Natural killer cell (primary cell): ENCODE measurements at places on chromosomes 12 and 14.

GRCh38 chr12:111010061-111010460 lies 89.7 kb upstream of the MYL2 start:
- H3K4me1 ChIP-seq = no peaks in the 10 kb centered on the region
- no peak overlapping the region for H3K27ac ChIP-seq
- no peaks in the 10 kb centered on the region for H3K27me3 ChIP-seq
- H3K4me3 ChIP-seq = no peak overlapping the region

DNA sequence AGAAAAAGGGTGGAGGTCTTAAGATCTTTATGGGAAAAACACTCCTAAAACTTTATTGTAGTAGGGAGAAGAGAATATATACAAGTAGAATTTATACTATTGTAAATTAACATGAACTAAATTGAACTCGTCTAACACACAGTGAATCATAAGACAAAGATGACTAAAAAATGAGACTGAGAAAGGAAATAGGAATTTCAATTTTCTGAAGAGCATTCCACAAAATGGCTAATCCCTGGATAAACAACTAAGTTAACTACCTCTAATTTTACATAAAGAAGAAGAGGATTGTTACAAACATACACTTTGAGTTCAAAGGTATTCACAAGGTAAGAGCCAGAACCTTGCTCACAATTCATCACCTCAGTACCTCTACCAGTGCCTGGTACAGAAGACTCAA lies 2.0 kb downstream of the MAP4K5 start:
- peaks cover 3% of the 10 kb centered on the region for H3K36me3 ChIP-seq
- no peak overlapping the region for H3K4me3 ChIP-seq

- H3K27me3 ChIP-seq = no peaks in the 10 kb centered on the region
- H3K36me3 ChIP-seq = no peaks in the 10 kb centered on the region
- DNase-seq = no peak
- H3K4me1 ChIP-seq = no peaks in the 10 kb centered on the region
Measured at GRCh38 chr12:98222135-98222534, 293.3 kb upstream of the TMPO start.

- no peak overlapping the region for H3K4me3 ChIP-seq
- H3K27me3 ChIP-seq = no peaks in the 10 kb centered on the region
- no peak for DNase-seq
- no peaks in the 10 kb centered on the region for H3K4me1 ChIP-seq
- no peaks in the 10 kb centered on the region for H3K36me3 ChIP-seq
Measured at GRCh38 chr12:41893491-41893890, 251.2 kb downstream of the GXYLT1 start.

DNA sequence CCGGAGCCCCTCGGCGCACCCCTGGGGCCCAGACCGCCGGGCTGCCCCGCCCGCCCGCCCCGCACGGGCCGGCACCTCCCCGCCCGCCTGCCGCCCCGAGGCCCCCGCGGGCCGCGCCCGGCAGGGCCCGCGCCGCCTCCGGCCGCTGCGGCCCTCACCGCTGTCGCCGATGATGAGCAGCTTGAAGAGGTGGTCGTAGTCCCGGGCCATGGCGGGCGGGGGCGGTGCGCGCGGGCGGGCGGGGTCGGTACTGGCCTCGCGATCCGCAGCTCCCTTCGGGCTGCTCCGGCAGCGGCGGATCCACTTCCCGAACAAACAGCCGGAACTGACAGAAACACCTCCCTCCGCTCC lies at the start of gene RAB35:
Gene RAB35 (minus strand): TSS at position 313 of the 351 bp plus-strand sequence. CDS start 103 bp downstream, at position 210.
- H3K27ac ChIP-seq = peak within 1 kb of the TSS; percentile 85
- DNase-seq = no peak
- H3K4me1 ChIP-seq = peaks cover 51% of the 10 kb centered on the region
- no peaks in the 10 kb centered on the region for H3K36me3 ChIP-seq
- no peaks in the 10 kb centered on the region for H3K27me3 ChIP-seq

DNA sequence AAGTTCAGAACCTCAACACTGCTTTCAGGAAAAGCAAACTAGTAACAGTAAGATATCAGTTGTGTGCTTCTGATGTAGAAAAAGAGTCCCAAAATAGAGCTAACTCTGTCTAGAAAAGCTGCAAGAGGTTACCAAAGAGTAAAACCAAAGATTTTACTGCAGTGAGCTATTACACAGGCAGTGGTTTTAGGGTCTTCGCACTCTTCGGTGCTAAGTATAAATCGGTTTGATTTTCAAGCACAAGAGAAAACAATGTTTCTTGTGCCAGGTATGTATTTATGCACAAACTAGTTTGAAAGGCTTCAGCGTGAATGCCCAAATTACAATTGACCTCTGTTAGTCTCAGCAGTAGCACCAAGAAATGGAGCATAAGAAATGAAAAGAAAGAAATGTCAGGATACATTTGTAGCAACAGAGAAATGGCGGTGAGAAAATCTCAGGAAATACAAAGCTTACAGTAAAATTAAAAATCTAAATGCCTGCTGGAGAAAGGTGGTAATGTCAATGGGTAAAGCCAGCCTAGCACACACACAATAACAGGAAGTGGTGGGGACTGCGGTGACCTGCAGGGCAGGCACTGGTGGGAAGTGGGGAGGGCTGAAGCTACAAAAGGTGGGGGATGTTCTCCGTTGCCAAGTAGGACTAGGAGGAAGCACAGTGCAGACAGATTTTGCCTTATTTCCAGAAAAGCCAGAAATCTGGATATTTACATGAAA lies 18.0 kb upstream of the DYRK2 start:
- no peaks in the 10 kb centered on the region for H3K27me3 ChIP-seq
- no peak overlapping the region for H3K4me3 ChIP-seq
- peak overlapping the region; percentile 69 for H3K27ac ChIP-seq
- peaks cover 28% of the 10 kb centered on the region for H3K4me1 ChIP-seq

GRCh38 chr12:109020146-109020795 lies 597 bp downstream of the SVOP start:
- no peak overlapping the region for H3K4me3 ChIP-seq
- peaks cover 4% of the 10 kb centered on the region for H3K27me3 ChIP-seq
- H3K4me1 ChIP-seq = peaks cover 5% of the 10 kb centered on the region
- no peaks in the 10 kb centered on the region for H3K36me3 ChIP-seq

GRCh38 chr14:71022012-71022869 lies 115.0 kb downstream of the PCNX1 start:
- H3K27ac ChIP-seq = no peak overlapping the region
- H3K4me3 ChIP-seq = no peak overlapping the region
- no peaks in the 10 kb centered on the region for H3K27me3 ChIP-seq
- no peak for DNase-seq
- peaks cover 39% of the 10 kb centered on the region for H3K36me3 ChIP-seq

GRCh38 chr12:29521951-29522350 lies 24.5 kb upstream of the OVCH1 start:
- no peaks in the 10 kb centered on the region for H3K4me1 ChIP-seq
- H3K4me3 ChIP-seq = no peak overlapping the region
- H3K36me3 ChIP-seq = no peaks in the 10 kb centered on the region

DNA sequence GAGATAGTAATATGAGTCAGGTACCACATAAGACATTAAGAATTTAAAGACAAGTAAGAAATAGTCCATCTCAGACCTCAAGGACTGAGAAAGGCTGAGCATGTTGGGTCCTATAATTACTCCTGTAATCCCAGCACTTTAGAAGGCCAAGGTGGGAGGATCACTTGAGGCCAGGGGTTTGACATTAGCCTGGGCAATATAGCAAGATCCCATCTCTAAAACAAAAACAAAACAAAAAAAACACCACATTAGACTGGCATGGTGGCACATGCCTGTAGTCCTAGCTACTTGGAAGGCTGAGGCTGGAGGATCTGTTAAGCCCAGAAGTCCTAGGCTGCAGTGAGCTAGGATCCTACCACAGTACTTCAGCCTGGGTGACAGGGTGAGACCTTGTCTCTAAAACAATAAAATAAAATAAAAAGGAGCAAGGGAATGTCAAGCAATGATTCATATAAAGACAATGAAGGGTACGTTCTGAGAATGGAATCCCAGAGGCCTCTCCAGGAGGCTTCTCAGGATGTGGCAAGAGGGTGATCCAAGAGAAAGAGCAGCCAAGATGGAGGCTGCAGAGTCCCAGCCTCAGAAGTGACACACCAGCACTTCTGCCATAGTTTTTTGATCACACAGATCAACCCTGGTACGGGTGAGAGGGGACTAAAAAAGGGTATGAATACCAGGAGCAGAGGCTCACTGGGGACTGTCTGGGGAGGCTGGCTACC lies 206.4 kb downstream of the CRADD start:
- no peak overlapping the region for H3K4me3 ChIP-seq
- H3K4me1 ChIP-seq = no peaks in the 10 kb centered on the region
- DNase-seq = no peak
- no peaks in the 10 kb centered on the region for H3K27me3 ChIP-seq

DNA sequence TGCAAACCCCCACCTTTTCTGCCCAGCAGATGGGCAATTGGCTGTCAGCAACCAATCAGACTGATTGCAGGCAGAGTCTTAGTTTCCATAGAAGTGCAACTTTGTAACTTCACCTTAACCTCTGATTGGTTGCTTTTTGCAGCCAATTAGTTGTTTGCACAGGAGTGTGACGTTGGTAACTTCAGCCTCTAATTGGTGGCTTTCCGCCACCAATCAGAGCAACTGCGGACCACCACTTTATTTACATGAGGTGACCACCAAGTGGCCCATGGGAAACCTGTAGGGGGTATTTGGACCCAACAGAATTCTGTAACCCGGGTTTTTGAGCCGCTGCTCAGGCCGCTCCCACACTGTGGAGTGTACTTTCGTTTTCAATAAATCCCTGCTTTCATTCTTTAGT lies 32.3 kb downstream of the CDKN1B start:
- peaks cover 2% of the 10 kb centered on the region for H3K36me3 ChIP-seq
- no peaks in the 10 kb centered on the region for H3K27me3 ChIP-seq
- H3K4me1 ChIP-seq = no peaks in the 10 kb centered on the region

DNA sequence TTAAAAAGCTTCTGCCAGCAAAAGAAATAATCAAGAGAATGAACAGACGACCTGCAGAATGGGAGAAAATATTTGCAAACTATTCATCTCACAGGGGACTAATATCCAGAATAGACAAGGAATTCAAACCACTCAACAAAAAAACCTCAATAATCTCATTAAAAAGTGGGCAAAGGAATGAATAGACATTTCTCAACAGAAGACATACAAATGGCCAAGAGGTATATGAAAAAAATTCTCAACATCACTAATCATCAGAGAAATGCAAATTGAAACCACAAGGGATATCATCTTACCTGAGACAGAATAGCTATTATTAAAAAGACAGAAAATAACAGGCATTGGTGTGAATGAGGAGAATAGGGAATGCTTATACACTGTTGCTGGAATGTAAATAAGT lies 270.0 kb downstream of the DACT1 start:
- DNase-seq = no peak
- no peak overlapping the region for H3K27ac ChIP-seq
- no peaks in the 10 kb centered on the region for H3K36me3 ChIP-seq
- H3K4me3 ChIP-seq = no peak overlapping the region
- no peaks in the 10 kb centered on the region for H3K4me1 ChIP-seq

GRCh38 chr14:22561661-22562579 lies 27.1 kb downstream of the DAD1 start:
- H3K36me3 ChIP-seq = peaks cover 5% of the 10 kb centered on the region
- H3K4me1 ChIP-seq = peaks cover 90% of the 10 kb centered on the region
- peak; percentile 92 for DNase-seq
- no peaks in the 10 kb centered on the region for H3K27me3 ChIP-seq
- H3K4me3 ChIP-seq = no peak overlapping the region

DNA sequence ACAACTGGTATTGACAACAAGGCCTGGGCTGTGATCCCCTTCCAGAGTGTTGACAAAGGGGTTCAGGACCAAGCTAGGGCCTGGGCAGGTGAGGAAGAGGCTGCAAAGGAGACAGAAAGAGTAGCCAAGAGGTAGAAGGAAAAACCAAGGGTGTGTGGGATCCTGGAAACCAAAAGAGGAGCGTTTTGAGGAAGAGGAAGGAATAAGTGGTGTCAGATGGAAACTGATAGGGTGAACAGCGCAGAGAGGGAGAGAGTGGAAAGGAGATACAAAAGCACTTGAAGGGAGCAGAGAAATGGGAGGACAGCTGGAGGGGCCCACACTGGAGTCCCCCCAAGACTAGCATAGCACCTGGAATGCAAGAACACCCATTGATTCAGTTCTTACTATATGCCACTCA lies 8.3 kb upstream of the HVCN1 start:
- H3K4me3 ChIP-seq = no peak overlapping the region
- H3K27me3 ChIP-seq = no peaks in the 10 kb centered on the region
- no peak overlapping the region for H3K27ac ChIP-seq
- H3K36me3 ChIP-seq = no peaks in the 10 kb centered on the region

DNA sequence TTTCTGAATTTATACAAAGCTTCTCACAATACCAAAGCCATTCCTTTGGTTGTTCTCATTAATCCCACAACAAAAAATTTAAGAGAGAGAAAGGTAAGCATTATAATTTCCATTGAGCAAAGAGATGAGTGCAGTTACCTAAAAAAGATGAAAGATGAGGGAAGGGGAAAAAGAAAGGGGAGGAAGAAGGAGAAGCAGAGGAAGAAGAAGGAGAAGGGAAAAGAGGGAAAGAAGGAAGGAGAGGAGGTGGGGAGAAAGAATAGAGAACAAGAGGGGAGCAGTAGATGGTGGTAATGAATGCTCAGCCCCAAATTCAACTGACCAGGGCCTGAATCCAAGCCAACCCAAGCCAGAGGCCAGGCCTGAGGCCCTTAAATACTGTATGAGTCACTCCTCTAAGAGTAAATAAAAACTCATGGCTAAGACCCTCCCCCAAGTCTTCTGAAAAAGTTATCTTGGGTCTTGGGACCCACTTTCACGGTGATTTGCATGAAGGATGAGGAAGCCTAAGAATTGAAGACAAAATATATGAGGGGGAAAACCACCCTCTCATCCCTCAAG lies 144.6 kb downstream of the ITPR2 start:
- H3K27ac ChIP-seq = no peak overlapping the region
- H3K36me3 ChIP-seq = peaks cover 6% of the 10 kb centered on the region
- H3K4me1 ChIP-seq = no peaks in the 10 kb centered on the region
- no peak overlapping the region for H3K4me3 ChIP-seq

DNA sequence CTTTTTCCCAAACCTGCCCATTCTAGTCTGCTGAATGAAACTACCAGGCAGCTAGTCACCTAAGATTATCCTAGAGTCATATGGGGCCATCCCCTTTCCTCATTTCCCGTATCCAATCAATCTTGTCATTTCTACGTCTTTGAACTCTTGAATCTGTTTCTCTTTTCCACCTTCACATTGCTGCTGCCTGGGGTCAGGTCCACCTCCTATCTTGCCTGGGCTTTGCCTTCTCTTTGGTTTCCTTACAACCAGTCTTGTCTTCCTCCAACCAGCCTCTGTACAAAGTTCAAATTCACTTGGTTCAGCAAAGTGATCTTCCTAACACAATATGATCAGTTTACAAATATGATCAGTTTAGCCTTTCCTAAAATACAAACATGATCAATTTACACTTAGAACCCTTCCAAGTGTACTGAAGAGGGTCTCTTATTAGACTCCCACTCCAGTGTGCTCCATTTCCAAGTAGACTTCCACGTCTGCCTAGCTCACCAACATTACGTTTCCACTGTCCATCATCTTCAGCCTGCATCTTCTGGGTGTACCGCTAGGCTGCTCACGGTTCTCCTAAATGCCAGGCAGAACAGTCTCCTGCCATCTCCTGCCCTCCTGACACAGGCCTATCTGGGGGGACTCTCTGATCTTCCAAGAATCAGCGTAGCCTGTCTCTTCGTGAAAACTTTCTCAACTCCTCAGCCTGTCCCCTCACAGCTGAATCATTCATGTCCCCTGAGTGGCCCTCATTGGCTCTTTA lies 4.1 kb upstream of the ACVR1B start:
- peaks cover 11% of the 10 kb centered on the region for H3K4me1 ChIP-seq
- no peaks in the 10 kb centered on the region for H3K27me3 ChIP-seq
- DNase-seq = no peak
